ENCODE measurements at places on chromosomes 2 and 18.
A peak's percentile ranks its signal among the peaks of the same experiment; 100 is the strongest.

DNA sequence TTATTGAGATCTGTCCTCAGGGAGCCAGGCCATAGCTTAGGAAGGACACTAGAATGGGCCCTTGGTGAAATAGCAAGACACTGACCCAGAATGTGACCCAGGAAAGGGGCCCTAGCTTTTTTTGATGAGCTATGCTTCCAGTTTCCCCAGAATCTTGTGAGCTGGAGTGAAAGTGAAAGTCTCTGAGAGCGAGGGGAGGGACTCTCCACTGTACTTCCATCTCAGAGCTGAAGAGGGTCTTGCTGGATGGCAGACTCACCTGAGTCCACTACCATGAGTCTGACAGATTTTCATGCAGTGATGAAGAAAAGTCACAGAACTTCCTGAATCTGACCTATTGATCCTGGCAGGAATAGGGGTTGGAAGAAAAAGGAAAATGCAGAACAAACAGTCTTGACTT is 3.1 kb downstream of the ARHGAP25 start:
- DNase-seq: no peak

GRCh38 chr2:51472300-51472699 is 440.4 kb upstream of the NRXN1 start:
- DNase-seq: no peak

DNA sequence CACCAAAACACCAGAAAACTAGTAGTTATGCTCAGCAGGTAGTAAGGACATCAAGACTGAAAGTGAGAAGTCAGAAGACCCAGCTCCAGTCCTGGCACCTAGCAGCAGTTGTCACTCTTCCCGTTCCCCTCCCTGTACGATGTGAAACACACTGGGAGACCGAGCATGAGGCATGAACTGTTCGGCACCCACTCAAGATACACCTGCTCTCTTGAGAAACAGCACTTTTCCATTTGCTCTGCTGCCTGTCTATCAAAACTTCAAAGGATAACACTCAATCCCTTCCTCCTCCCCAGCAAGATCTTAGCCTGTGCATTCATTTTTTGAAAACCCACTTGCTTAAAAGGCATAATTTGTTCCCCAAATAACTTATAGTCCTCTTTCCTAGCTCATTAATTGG is 123.9 kb downstream of the PLEKHM3 start:
- DNase-seq: no peak

DNA sequence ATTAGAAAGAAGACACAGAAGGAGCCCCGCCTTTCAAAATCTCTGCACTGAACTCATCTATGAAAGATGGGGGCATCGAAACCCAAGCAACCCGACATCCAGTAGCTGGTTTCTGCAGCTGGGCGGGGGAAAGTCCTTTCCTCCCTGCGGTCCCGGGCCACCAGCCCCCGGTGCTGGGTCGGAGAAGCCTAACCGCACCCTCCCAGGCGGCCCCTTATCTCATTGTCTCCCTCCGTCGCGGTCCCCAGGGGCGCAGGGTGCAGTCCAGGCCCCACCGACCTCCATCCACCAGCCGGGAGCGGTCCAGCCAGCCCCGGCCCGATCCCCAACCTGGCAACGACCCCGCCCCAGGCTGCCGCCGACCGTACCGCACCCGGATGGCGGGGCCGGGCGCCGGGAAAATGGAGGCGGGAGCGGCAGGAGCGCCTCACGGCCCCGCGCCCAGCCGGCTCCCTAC is 452 bp downstream of the RAPH1 start:
- DNase-seq: peak; percentile 28

DNA sequence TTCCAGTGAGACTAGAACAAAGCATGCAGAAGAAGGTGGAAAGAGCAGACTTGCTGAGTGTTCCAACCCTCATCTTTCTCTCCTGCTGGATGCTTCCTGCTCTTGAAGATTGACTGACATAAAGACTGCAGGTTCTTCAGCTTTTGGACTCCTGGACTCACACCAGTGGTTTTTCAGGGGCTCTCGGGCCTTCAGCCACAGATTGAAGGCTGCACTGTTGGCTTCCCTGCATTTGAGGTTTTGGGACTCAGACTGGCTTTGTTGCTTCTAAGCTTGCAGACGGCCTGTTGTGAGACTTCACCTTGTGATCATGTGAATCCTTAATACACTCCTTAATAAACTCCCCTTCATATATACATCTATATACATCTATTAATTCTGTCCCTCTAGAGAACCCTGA is 20.4 kb downstream of the VRK2 start:
- DNase-seq: no peak
